ENCODE measurements at places on chromosomes 11 and 22.
A peak's percentile ranks its signal among the peaks of the same experiment; 100 is the strongest.

DNA sequence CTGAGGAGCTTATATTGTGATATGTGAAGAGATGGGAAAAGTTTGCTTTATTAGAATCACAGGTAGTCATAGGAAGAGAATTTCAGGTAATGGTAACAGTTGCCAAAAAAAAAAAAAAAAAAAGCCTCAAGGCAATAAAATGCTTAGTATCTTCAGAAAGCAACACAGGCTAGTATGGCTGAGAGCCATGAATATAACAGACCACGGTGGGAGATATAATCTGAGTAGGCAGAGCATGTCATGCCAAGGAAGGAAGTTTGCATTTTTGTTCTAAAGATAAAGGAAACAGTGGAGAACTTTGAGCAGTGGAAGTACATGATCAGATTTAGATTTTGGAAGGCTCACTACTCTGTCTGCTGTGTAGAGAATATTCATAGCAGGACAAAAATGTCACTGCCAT lies 211.4 kb downstream of the ETS1 start:
- DNase-seq, result peak; percentile 58

GRCh38 chr22:45007391-45008185 lies 2.2 kb downstream of the PHF21B start:
- DNase-seq, result peak; percentile 2

DNA sequence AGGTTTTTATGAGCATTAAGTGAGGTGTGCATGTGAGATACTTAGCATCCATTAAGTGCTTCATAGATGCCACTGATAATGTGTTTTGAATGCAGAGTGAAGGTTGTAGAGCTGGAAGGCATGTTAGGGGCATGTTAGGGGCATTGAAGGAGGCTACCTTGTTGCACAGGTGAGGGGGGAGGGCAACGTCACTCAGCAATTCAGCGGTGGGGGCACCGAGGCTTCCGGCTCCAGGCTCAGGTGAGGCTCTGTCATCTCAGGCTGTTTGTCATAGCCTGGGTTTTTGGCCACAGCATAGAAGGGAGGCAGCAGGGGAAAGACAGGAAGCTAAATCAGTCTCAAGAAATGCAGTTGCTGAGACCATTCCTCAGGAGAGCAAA lies 299.0 kb downstream of the NTM start:
- DNase-seq, result no peak

DNA sequence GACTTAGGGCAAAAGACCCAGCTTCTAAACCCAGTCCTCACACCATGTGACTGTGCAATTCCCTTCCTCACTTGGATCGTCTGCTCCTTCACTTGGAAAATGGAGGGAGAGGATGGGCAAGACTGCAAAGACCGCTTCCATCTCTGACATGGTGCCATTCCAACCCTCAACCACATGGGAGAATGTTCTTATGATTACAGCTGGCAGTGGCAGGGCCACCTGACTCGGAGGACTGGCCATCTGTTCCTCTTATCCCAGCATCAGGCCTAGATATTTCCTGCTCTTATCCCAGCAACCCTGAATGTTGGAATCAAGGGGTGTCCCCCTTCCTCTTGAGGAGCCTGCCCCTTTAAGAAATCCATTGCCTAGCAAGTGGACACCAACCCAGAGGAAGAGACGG lies 15.4 kb downstream of the DSCAML1 start:
- DNase-seq, result no peak

DNA sequence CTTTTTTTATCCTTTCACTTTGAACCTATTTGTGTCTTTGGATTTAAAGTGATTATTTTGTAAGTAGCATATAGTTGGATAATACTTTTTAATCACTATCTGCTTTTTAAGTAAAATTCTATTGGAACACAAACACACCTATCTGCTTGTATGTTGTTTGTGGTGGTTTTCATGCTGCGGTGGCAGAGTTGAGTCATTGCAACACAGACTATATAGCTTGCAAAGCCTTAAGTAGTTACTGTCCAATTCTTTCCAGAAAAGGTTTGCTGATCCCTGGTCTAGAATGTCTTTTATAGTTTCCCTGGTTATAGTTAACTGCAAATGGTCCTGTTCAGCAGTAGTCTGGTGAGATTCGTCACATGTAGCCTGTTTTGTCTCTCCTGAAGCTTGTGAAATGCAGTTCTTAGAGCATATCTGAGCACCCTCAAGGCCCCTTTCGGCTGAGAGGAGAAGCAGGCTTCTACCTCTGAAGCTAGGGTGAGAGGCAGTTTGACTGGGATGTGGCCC lies 21.5 kb downstream of the SHANK3 start:
- peak; percentile 15 for DNase-seq

- DNase-seq, result no peak
These were observed 171.0 kb upstream of the NECTIN1 start for GRCh38 chr11:119899997-119900396.

DNA sequence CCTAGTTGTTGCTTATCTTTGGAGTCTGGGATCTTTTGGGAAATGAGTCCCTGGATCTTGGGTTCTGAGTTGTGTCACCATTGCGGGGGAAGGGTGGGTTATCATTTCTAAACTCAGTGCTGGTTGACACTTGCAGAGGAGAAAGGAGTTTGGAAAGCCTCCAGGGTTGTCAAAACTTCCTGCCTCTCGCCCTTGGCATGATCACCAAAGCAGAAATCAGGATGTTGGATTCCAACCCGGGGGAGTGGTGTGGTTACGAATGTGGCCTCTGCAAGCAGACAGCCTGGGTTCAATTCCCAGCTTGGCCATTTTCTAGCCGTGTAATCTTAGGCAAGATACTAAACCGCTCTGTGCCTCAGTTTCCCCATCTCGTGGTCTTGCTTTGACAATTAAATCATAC lies 24.3 kb downstream of the CD6 start:
- DNase-seq, result peak; percentile 39

- no peak for DNase-seq
These were observed 35.3 kb downstream of the ARAP1 start for GRCh38 chr11:72716788-72717435.

DNA sequence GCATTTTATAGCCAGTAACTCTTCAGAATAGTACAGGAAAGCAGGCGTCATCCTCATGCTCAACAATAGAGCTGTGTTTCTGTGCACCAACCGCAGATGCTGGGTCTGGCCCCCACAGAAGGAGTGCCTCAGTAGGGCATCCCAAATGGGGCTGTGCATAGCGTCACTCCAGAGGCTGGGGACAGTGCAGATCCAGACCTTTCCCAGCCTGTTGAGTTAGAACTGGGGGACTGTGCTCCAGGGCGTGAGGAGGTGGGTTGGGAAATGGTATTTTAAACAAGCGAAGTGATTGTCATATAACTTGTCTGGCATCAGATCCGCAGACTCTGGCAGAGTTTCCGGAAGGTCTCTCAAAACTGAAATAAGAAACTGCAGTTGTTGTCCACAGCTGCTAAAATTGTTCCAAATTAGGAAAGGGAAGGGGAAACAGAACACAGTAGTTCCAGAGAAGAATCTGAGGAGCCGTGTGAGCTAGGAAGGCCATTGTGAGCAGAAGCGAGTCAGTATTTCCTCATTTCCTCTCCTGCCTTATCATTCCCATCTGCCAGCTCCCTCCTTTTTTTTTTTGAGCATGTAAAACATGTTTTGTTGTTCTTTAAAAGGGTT lies 52.2 kb downstream of the JAM3 start:
- DNase-seq, result no peak

GRCh38 chr11:27882066-27882697 lies 181.9 kb upstream of the BDNF start:
- peak; percentile 81 for DNase-seq

GRCh38 chr22:26606611-26607010 lies 11.2 kb downstream of the CRYBB1 start:
- peak; percentile 81 for DNase-seq

DNA sequence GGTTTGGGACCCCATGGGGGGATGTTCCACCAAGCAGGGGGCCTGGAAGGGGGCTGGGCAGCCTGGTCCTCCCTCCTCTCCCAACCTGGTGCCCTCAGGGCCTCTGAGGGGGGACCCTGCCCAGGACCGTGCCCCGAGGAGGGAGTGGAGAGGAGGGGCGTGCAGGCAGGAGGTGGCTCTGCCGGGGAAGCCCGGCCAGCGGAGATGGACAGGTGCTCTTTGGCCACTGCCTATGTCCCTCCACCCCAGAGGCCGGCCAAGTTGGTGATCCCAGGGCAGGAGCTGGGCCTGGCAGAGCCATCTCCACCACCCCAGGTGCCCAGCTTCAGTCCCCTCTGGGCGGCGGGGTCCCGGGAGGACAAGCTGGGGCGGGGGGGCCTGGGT lies 2.4 kb downstream of the MUC2 start:
- DNase-seq, result no peak

GRCh38 chr11:12762278-12762677 lies 88.1 kb downstream of the TEAD1 start:
- DNase-seq, result no peak

GRCh38 chr22:42347281-42347824 lies 76.9 kb upstream of the TCF20 start:
- DNase-seq, result no peak

GRCh38 chr22:36613958-36614357 lies 85.0 kb upstream of the EIF3D start:
- DNase-seq, result peak; percentile 68

GRCh38 chr11:86160541-86161149 lies 83.9 kb upstream of the EED start:
- DNase-seq, result peak; percentile 88

GRCh38 chr11:35305670-35306382 lies 113.5 kb downstream of the SLC1A2 start:
- DNase-seq, result peak; percentile 78

DNA sequence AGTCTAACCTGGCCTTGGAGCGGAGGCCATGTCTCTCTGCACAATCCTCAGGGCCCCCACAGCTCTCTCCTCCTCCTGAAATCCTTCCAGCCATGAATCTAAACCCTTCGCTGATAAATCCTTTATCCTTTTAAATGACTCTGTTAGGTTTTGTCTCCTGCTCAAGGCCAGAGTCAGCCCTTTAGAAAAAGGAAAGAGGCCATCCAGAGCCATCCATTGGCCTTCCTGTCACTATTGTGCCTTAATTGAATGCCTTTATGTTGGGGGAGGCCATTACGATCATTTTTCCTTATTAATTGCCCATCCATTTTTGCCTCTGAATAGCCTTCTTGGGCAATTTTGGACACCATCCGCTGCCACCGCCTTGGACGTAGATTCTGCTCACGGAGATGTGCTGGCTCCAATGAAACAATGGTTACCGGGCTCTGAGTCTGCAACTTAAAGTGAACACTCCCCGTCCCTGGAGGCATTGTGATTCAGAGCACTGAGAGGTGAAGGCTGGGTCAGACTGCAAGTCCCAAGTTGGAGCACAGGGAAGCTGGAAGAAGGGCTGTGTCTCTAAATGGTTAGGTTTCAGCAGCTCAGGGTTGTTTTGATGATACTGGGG lies 213.0 kb upstream of the E2F8 start:
- DNase-seq, result peak; percentile 77

- DNase-seq, result peak; percentile 24
These were observed 142.9 kb downstream of the CRYBB2 start for GRCh38 chr22:25362215-25362882.

DNA sequence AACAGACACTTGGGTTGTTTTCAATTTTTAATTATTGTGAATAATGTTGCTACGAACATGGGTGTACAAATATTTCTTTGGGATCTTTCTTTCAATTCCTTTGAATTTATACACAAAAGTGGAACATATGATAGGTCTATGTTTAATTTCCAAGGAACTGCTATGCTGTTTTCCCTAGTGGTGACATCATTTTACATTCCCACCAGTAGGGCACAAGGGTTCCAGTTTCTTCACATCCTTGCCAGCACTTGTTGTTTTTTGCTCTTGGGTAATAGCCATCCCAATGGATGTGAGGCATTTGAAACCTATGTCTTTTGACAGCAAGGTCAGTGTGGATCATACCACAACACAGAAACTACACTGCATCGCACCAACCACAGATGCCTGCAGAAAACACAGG lies 41.8 kb upstream of the SCN3B start:
- DNase-seq, result no peak

DNA sequence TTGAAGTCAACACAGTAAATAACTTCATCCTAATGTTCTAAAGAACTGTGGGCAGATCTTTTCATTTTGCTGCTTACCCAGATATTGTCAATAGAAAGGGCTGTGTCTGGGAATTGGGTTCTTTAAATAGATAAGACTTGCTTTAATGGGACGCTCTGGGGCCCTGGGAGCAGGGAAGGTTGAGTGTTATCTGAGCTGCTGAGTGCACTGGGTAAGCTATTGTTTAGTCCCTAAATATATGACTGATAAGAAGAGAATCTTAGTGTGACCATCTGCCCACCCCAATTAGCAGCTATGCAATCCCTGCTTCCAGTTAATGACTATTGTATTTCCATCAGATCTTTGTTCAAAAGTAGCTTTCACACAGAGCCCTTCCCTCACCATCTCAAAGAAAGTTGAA lies 44.4 kb downstream of the ARHGAP42 start:
- no peak for DNase-seq

- no peak for DNase-seq
These were observed 364.9 kb downstream of the SHANK2 start for GRCh38 chr11:70887542-70887827.

DNA sequence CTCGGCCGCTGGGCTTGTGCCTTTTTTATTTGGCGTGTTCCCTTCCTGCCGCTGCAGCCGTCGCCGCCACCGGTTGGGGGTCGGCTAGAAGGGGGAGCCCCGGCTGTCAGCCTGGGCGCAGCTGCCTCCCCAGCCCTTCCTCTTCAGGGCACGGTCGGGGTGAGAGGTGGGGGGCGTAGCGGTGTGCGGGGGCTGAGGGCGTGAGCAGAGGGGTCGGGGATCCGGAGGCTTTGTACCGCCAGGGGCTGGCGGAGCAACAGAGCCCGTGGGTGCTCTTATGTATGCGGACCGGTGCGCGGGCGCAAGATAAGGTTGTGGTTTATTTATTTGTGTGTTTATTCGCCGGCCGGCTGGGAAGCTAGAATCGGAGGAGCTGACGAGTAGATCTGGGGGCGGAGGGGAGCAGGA lies 477 bp downstream of the ZBTB16 start:
- no peak for DNase-seq

DNA sequence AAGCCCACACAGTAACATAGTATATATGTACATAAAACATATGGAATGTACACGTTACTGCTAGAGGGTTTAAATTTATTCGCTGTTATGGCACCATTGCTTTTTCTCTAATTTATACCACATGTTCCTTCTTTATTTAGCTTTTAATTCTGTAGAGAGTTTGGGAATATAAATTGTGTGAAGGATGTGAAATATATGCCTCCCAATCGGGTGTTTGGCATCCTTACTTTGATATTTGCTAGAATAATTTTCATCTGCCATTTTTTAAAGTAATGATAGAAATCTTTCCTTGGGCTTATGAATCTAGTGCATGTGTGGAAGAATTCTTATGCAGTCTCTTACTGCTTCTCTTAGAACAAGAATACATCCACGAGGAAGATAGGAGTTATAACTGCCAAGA lies 509.8 kb upstream of the RAG2 start:
- DNase-seq, result no peak

DNA sequence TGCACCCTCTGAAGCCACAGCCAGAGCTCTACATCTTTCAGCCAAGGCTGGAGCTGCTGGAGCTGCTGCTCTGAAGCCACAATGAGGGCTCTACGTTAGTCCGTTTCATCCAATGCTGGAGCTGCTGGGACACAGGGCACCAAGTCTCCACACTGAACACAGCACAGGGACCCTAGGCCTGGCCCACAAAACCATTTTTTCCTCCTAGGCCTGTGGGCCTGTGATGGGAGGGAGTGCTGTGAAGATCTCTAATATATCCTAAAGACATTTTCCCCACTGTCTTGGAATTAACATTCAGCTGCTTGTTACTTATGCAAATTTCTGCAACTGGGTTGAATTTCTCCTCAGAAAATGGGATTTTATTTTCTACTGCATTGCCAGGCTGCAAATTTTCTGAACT lies 441.4 kb upstream of the FAT3 start:
- no peak for DNase-seq

- no peak for DNase-seq
These were observed 2.0 kb downstream of the LRRC74B start for GRCh38 chr22:21047730-21048129.

- DNase-seq, result no peak
These were observed 147.4 kb upstream of the SNX19 start for GRCh38 chr11:131063638-131064037.

All from M059J (cell line).